ENCODE measurements at places on chromosomes 4 and X. TPM values are rescaled to one million over a fixed set of nuclear protein-coding genes. Genes with fewer than 3 reads are reported as not detected.

The CLDN34 gene
- not detected for polyA plus RNA-seq

GRCh38 chrX:24993879-24994278, 21.9 kb downstream of the ARX start:
- no peak for DNase-seq
- H3K4me1 ChIP-seq, result no peaks in the 10 kb centered on the region
- H3K27ac ChIP-seq, result no peak overlapping the region

GRCh38 chr4:152513078-152513477, 22.8 kb downstream of the FBXW7 start:
- H3K27ac ChIP-seq, result no peak overlapping the region
- peaks cover 12% of the 10 kb centered on the region for H3K4me1 ChIP-seq
- DNase-seq, result no peak
- peaks cover 5% of the 10 kb centered on the region for H3K36me3 ChIP-seq
- no peaks in the 10 kb centered on the region for H3K27me3 ChIP-seq

The TBCK gene
- polyA plus RNA-seq, result 8.0 TPM

DNA sequence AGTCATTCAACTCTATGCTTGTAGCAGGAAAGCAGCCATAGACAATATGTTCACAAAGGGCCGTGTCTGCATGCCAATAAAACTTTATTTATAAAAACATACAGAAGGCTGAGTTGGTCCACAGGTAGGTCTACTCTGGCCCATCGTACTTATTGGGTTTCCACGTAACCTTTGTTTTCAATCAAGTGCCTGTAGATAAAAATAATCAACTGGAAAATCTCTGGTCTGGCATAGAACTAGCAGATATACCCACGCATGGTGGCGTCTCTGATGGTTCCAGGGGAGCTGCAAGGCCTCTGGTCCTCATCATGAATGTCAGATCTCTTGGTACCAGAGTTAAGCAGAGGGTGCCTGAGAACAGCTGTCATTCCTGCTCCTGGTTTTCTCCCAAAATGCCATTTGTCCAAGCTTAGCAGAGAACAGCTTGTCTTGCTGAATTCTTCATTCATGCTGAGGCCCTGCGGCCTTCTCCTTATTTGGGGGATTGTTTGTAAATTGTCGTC, 31.4 kb upstream of the JAKMIP1 start:
- H3K36me3 ChIP-seq, result no peaks in the 10 kb centered on the region
- no peaks in the 10 kb centered on the region for H3K4me1 ChIP-seq
- no peak for DNase-seq
- no peaks in the 10 kb centered on the region for H3K27me3 ChIP-seq
- H3K27ac ChIP-seq, result no peak overlapping the region
- no peak overlapping the region for H3K4me3 ChIP-seq

The PASD1 gene
- not detected for polyA plus RNA-seq

DNA sequence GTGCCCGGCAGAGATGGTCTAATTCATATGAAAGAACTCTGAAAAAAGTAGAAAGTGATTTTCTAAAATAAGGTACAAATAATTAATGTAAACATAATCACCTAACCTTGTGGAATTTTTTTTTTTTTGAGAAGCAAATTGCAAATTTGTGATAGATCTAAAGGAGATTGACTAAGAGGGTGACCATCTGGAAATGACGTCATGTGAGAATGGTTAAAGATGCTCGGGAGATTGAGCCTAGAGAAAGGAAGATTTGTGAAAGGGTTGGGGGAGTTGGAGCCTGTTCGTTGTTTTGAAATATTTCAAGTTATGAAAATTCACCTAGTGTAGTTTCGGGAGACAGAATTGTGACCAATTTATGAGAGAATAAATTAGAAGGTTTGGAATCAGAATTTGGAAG, 115.7 kb upstream of the ANK2 start:
- H3K4me3 ChIP-seq, result no peak overlapping the region
- DNase-seq, result no peak
- no peaks in the 10 kb centered on the region for H3K27me3 ChIP-seq
- no peaks in the 10 kb centered on the region for H3K4me1 ChIP-seq
- H3K27ac ChIP-seq, result no peak overlapping the region

DNA sequence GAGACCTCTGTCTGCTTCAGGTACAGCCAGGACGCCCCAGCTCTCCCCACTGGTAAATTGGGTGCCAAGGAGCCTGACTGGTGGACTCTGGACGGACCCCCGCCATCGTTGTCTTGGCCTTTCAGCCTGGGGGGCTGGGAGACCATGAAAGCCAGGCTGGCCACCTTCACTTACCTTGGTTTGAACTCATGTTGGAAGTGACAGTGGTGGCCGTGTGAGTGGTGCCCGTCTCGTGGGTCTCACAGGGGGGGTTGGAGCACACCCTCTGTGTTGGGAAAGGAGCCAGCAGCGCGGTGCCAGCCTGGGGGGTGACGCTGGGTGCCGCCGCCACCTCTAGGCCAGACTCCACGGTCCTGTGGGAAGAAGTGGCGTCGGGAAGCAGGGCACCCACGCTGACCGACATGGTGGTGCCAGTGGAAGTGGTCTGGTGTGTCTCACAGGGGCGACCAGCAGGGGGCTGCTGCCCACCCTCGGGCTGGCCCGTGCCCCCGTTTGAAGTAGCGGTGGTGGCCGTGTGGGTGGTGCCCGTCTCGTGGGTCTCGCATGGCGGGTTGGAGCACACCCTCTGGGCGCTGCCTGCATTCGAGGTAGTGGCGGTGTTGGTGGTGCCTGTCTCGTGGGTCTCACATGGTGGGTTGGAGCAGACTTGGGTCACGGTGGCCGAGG, 9.6 kb upstream of the RENBP start:
- no peaks in the 10 kb centered on the region for H3K4me1 ChIP-seq
- no peak overlapping the region for H3K4me3 ChIP-seq
- no peak for DNase-seq
- H3K36me3 ChIP-seq, result peaks cover 84% of the 10 kb centered on the region
- no peaks in the 10 kb centered on the region for H3K27me3 ChIP-seq

The ADGRG4 gene
- polyA plus RNA-seq, result not detected

GRCh38 chr4:56302760-56303159, 84.5 kb downstream of the AASDH start:
- no peaks in the 10 kb centered on the region for H3K36me3 ChIP-seq
- no peaks in the 10 kb centered on the region for H3K4me1 ChIP-seq
- no peak overlapping the region for H3K4me3 ChIP-seq
- DNase-seq, result no peak
- no peak overlapping the region for H3K27ac ChIP-seq

DNA sequence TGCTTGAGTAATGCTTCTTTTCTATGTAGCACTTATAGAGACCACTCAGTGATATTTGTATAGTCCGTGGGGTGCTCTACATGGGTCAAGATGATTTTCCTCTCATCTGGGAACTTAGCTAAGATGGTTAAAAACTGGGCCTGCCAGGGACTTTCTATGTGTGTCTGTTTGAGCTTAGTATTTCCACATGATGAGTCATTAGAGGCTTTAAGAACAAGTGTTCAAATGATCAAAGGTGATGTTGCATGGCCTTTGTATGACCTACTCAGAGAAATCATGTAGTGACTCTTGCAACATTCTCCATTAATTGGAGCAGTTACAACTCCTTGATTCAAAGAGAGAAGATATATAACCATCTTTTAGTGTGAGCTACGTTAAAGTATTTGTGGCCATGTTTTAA, 1480.5 kb upstream of the IGFBP7 start:
- H3K36me3 ChIP-seq, result no peaks in the 10 kb centered on the region
- DNase-seq, result no peak
- H3K4me1 ChIP-seq, result no peaks in the 10 kb centered on the region
- no peaks in the 10 kb centered on the region for H3K27me3 ChIP-seq
- H3K27ac ChIP-seq, result no peak overlapping the region
- H3K4me3 ChIP-seq, result no peak overlapping the region

DNA sequence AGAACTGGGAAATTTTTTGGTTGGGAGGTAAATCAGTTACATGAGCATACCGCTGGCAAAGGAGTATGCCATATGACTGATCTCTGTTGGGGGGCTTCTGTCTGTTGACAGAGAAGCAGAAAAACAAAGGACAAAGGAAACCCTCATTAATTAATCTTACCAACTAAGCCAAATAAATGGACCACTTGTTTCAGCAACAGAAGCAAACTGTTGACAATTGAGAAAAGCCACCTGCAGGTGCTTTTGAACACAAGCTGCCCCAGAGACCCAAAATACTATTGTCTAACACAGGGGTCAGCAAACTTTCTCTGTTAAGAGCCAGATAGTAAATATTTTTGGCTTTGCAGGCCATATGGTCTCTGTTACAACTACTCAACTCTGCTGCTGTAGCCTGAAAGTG, 7.0 kb upstream of the FRYL start:
- H3K4me3 ChIP-seq, result no peak overlapping the region
- DNase-seq, result no peak
- no peaks in the 10 kb centered on the region for H3K36me3 ChIP-seq

The CENPVL1 gene
- polyA plus RNA-seq, result not detected

DNA sequence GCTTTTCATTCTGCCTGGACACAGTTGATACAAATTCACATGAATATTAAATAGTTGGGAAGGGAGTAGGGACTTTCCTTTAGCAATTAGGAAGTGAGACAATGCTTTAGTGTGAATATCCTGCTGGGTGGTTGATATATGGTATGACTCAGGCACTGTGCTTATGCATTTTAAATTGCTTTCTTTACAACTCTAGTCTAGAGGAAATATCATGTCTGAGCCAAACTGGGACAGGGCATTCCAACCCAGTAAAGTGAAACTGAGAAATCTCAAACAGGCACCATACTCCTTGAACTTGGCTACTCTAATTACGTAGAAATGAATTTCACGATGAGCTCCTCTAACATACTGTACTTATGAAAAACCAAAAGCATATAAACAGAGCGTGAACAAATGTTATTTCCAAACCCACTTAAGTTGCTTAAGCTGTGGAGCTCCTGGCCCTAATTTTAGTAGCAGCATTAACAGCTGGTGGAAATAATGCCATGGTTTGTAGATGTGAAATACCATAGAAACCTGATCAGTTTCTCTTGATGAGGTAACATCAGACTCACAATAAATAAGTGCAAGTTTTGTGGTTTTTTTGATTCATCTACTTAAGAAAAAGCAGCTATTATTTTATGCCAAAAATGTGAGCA, 242.9 kb upstream of the GK2 start:
- no peaks in the 10 kb centered on the region for H3K4me1 ChIP-seq
- H3K4me3 ChIP-seq, result no peak overlapping the region
- H3K27ac ChIP-seq, result no peak overlapping the region
- H3K27me3 ChIP-seq, result no peaks in the 10 kb centered on the region

DNA sequence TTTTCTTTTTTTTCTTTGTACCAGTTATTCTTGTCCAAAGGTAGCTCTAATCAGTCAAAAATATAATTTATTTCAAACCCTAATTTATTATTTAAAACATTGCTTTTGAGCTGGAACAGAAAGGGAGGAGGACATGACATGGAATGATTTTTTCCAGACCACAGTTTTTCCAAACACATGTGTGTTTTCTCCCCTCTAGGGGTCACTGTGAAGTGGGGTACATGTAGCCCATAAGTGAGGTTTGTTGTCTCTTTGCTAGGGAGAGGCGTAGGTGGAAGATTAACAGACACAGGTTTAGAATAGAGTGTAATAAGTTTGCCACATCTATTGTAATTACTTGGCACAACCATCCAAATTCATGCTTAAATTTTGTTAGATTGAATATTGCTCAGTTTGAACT, 83.0 kb downstream of the TNIP2 start:
- H3K27me3 ChIP-seq, result no peaks in the 10 kb centered on the region
- peaks cover 99% of the 10 kb centered on the region for H3K36me3 ChIP-seq
- no peak overlapping the region for H3K4me3 ChIP-seq
- no peaks in the 10 kb centered on the region for H3K4me1 ChIP-seq
- H3K27ac ChIP-seq, result no peak overlapping the region
- no peak for DNase-seq

DNA sequence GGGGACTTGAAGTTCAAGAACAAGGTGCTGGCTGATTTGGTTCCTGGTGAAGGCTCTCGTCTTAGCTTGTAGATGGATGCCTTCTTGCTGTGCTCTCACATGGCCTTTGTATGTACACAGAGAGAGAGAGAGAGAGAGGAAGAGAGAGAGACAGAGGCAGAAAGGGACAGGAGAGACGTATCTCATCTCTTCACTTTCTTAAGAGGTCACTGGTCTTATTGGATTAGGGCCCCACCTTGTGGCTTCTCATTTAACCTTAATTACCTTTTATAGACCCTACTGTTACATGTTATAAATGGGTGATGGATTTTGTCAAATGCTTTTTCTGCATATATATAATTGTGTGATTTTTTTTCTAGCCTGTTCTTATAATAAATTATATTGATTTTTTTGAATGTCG, 1444.2 kb downstream of the ADGRL3 start:
- H3K27me3 ChIP-seq, result no peaks in the 10 kb centered on the region
- H3K36me3 ChIP-seq, result no peaks in the 10 kb centered on the region
- H3K4me3 ChIP-seq, result no peak overlapping the region
- no peak for DNase-seq

The SLC9A7 gene
- polyA plus RNA-seq, result 1.0 TPM

The CCKAR gene
- not detected for polyA plus RNA-seq

The BTC gene
- not detected for polyA plus RNA-seq

The CYP2U1 gene
- polyA plus RNA-seq, result 1.7 TPM

GRCh38 chr4:109978704-109979454, 66.2 kb downstream of the EGF start:
- no peaks in the 10 kb centered on the region for H3K27me3 ChIP-seq
- DNase-seq, result no peak
- H3K36me3 ChIP-seq, result no peaks in the 10 kb centered on the region
- no peak overlapping the region for H3K4me3 ChIP-seq
- no peak overlapping the region for H3K27ac ChIP-seq

GRCh38 chrX:13340182-13340791, 20.4 kb upstream of the ATXN3L start:
- no peaks in the 10 kb centered on the region for H3K4me1 ChIP-seq
- no peaks in the 10 kb centered on the region for H3K36me3 ChIP-seq
- no peak for DNase-seq
- H3K27ac ChIP-seq, result no peak overlapping the region
- H3K4me3 ChIP-seq, result no peak overlapping the region
